Fibroblast of lung (primary cell): ENCODE measurements at places on chromosomes 12 and 14. TPM values are rescaled to one million over a fixed set of nuclear protein-coding genes. Genes with fewer than 3 reads are reported as not detected.

DNA sequence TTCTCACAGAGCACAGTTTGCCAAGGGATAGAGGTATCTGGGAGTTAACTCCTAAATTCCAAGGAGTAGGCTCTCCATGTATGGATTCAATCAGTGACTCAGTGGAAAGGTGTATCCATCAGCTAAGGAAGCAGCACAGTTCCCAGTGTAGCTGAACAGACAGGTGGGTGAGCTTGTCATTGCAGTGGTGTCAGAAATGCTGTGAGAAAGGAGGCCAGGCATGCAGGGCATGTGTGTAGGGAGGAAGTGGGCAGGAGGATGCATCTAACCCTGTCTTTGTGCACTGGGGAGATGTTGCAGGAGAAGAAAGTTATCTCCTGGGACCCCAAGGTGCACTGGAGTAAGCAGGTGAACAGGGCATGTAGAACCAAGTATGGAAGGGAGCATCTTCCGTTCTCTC lies 539.0 kb downstream of the VRK1 start:
- H3K4me1 ChIP-seq, result no peaks in the 10 kb centered on the region
- DNase-seq, result no peak
- no peak overlapping the region for H3K27ac ChIP-seq

- H3K4me3 ChIP-seq, result no peak overlapping the region
- H3K4me1 ChIP-seq, result no peaks in the 10 kb centered on the region
- H3K27me3 ChIP-seq, result no peaks in the 10 kb centered on the region
- H3K36me3 ChIP-seq, result no peaks in the 10 kb centered on the region
Measured at GRCh38 chr14:95255013-95255412, 64.7 kb downstream of the CLMN start.

GRCh38 chr12:1815814-1816729 lies 4.3 kb upstream of the LRTM2 start:
- no peaks in the 10 kb centered on the region for H3K4me1 ChIP-seq
- DNase-seq, result no peak
- peaks cover 34% of the 10 kb centered on the region for H3K27me3 ChIP-seq
- no peak overlapping the region for H3K4me3 ChIP-seq
- no peaks in the 10 kb centered on the region for H3K36me3 ChIP-seq

- H3K36me3 ChIP-seq, result no peaks in the 10 kb centered on the region
- no peaks in the 10 kb centered on the region for H3K4me1 ChIP-seq
- no peaks in the 10 kb centered on the region for H3K27me3 ChIP-seq
- H3K4me3 ChIP-seq, result no peak overlapping the region
- DNase-seq, result no peak
- H3K27ac ChIP-seq, result no peak overlapping the region
Measured at GRCh38 chr12:102876883-102877282, 40.2 kb downstream of the PAH start.

DNA sequence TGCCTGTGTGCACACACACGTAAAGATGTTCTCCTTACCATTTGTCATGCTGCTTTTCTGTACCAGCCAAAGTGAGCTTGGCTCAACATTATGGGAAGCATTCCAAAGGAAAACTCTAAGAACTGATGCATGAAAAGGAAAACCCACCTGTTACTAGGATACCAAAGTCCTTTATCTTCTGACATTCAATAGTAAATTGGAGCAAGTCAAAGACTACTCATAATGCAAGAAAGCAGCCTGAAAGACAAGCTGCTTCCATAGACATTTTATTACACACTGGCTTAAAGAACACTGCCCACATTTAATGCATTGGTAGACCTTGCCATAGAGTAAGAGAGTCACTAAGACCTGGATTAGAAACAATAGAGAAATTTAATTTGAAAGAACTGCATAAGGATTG lies 159.0 kb downstream of the LRIG3 start:
- no peak overlapping the region for H3K27ac ChIP-seq
- no peaks in the 10 kb centered on the region for H3K27me3 ChIP-seq
- H3K4me1 ChIP-seq, result peaks cover 9% of the 10 kb centered on the region
- no peaks in the 10 kb centered on the region for H3K36me3 ChIP-seq
- no peak overlapping the region for H3K4me3 ChIP-seq
- DNase-seq, result no peak

DNA sequence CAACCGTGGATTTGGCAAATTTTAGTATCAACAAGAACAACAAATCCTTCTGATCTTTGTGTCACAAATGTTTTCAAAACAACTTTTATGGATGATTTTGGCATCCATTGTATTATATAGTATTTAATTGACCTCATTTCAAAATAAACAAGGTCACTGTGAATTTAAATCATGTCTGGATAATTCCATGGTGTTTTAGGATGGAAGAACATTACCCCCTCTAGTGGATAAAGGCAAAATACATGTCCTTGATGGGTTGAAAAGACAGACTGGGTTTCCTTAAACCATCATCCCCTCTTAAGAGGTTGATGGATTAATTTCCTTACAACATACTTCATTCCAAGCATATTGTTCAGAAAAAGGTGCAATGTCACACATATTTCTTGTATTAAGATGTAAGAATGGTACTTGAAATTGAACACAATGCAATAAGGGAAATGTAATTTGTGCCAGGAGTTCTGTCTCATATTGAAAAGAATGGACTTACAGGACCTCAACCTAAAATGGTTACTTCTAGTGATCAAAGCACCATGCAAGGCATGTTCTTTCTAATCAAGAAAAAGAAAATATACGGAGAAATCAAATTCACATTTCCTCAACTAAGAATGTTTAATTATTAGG lies 352.0 kb downstream of the BCAT1 start:
- no peak overlapping the region for H3K27ac ChIP-seq
- H3K36me3 ChIP-seq, result no peaks in the 10 kb centered on the region
- no peak overlapping the region for H3K4me3 ChIP-seq
- DNase-seq, result peak; percentile 77
- no peaks in the 10 kb centered on the region for H3K27me3 ChIP-seq
- H3K4me1 ChIP-seq, result peaks cover 9% of the 10 kb centered on the region

DNA sequence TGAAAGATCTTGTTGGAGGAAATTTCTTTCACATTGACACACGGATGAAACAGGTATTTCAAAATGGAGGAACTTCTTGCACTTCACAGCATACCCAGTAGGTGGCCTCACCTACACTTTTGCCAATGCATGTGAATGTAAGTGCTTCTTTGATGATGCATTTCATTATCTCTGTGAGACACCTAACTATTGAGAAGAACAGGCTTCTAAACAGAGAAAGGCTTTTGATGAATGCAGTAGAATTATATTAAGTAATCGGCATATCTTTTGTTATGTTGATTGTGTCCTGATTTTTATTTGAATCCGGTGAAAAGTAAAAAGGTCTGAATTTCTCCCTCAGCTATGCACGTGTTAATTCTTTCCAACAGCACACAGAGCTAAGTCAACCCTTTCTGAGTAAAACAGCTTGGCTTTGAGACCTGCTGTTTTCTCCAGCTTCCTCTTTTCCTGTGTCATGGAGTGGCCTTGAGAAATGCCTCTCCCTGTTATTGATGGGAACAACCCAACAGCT lies 399.0 kb downstream of the NAV3 start:
- DNase-seq, result peak; percentile 54
- no peak overlapping the region for H3K4me3 ChIP-seq
- H3K27ac ChIP-seq, result no peak overlapping the region
- H3K27me3 ChIP-seq, result no peaks in the 10 kb centered on the region

GRCh38 chr12:93502802-93503623 lies 35.7 kb downstream of the MRPL42 start:
- H3K4me1 ChIP-seq, result no peaks in the 10 kb centered on the region
- no peaks in the 10 kb centered on the region for H3K27me3 ChIP-seq
- H3K27ac ChIP-seq, result no peak overlapping the region
- H3K36me3 ChIP-seq, result no peaks in the 10 kb centered on the region
- peak; percentile 67 for DNase-seq

- H3K36me3 ChIP-seq, result no peaks in the 10 kb centered on the region
- no peaks in the 10 kb centered on the region for H3K4me1 ChIP-seq
- H3K27me3 ChIP-seq, result no peaks in the 10 kb centered on the region
- no peak overlapping the region for H3K27ac ChIP-seq
- peak; percentile 26 for DNase-seq
Measured at GRCh38 chr12:63319386-63319785, 168.4 kb upstream of the AVPR1A start.

DNA sequence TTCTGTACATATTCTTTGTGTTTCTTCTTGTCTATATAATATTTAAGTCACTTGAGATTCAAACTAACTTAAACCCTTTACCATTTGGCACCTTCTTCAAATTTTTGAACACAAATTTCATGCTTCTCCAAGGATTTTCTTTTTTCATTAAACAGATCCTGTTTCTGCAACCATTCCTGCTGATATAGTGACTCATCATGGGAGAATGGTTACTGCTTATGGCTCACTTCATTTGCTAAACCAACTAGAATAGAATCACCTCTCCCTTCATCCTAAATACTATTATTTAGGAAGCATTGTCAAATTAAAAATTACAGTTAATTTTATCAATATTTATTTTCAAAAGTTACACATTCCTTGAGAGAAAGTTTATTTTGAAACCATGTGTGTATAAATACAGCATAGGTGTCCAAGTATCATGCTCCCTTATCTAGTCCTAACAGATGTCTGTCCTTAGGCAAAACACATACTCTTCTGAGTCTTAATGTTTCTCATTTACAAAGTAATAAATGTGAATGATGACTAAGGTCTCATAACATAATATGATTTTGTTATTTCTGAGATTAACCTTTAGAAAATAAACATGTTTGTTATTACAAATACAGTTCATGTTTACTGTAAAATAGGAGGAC lies 40.7 kb downstream of the PLCZ1 start:
- no peaks in the 10 kb centered on the region for H3K36me3 ChIP-seq
- H3K4me1 ChIP-seq, result no peaks in the 10 kb centered on the region
- H3K27me3 ChIP-seq, result no peaks in the 10 kb centered on the region
- no peak overlapping the region for H3K4me3 ChIP-seq
- no peak overlapping the region for H3K27ac ChIP-seq

DNA sequence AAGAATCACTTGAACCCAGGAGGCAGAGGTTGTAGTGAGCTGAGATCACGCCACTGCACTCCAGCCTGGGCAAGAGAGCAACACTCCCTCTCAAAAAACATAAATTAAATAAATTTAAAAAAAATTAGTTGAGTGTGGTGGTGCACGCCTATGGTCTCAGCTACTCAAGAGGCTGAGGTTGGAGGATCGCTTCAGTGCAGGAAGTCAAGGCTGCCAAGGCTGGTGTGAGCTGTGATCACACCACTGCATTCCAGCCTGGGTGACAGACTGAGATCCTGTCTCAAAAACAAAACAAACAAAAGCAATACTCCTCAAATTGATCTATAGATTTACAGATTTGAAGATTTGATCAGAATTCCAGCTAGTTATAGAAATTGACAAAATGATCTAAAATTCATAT lies 92.7 kb upstream of the RESF1 start:
- no peak overlapping the region for H3K27ac ChIP-seq
- no peaks in the 10 kb centered on the region for H3K4me1 ChIP-seq
- no peak overlapping the region for H3K4me3 ChIP-seq
- no peak for DNase-seq

AMN gene
- total RNA-seq, result under 0.01 TPM in 2 replicates

NGB gene
- total RNA-seq, result not detected in 2 replicates

RFLNA gene
- total RNA-seq, result 0.26 TPM in 1 of 2 replicates, not detected in the other

KIF21A gene
- total RNA-seq, result 2.8 and 5.9 TPM in 2 replicates

EML5 gene
- total RNA-seq, result 0.66 and 0.77 TPM in 2 replicates

KCNA5 gene
- total RNA-seq, result not detected in 2 replicates
